Fibroblast of the aortic adventitia (primary cell): ENCODE measurements at places on chromosomes 3 and 15.

DNA sequence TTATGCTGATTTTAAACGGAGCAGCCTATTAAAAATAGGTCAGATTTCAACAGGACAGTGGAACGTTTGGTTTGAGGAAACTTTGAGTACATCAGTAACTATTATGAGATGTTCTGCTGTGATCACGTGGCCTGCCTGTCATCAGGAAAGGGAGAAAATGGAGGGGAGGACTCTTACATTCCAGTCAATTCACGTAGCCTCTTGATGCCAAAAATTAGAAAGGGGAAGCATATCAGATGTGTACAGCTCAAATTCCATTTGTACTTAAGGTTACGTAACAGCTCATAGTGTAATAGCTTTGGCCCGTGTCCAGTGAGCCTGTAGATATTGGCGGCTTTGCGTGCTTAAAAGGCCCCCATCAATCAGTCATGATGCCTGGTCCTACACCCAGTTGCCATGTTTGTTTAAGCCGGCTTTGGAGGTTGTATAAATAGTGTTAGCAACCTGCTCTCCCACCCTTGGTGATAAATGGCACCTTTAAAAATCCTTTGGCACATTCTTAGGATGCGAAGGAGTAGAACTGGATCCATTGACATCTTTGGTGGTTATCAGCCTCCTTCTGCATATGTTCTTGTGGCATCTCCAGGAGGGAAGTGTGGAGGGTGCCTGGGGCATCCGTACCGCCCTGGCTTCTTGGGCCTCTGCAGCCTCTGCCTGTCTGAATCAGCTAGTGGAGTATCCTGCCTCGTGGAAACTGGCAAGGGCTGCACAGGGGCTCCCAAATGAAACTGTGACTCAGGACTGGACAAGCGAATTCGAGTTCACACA lies 163.9 kb downstream of the THSD4 start:
- peak; percentile 97 for DNase-seq

DNA sequence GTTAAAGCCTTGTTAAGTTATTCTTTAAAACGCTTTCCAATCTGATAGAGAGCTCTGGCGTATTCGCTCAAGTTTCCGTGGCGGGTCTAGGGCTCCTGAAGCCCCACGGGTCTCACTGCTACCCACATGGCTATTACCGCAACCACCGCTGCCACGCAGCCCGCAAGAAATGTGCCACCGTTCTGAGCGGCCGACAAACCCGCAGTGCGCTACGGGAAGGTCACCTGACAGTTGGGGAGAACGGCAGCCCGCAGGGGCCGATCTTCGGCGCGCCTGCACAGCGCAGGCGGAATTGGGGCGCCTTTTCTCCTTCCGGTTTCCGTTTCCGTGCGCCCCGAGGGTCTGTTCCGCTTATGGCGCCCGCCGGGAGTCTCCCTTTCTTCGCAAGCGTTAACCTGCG lies 76.6 kb upstream of the SNRPN start:
- DNase-seq, result peak; percentile 11

- no peak for DNase-seq
Observed at GRCh38 chr15:60526127-60526616, 47.2 kb upstream of the ICE2 start.

DNA sequence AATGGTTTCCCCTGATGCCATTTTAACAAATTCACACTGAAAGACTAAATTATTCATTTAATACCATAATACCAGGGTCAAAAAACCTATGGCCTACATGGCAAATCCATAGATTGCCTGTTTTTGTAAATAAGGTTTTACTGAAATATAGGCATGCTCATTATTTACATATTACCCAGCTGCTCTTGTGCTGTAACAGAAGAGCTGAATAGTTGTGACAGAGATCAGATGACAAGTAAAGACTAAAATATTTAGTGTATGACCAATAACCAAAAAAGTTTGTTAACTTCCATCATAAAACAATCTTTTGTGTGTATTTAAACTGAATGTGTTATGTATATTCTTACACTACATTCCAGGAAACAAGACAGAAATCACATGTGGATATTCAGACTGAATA lies 60.2 kb downstream of the DENND4A start:
- DNase-seq, result peak; percentile 13

- DNase-seq, result no peak
Observed at GRCh38 chr3:188750617-188751016, 421.2 kb upstream of the TPRG1 start.

DNA sequence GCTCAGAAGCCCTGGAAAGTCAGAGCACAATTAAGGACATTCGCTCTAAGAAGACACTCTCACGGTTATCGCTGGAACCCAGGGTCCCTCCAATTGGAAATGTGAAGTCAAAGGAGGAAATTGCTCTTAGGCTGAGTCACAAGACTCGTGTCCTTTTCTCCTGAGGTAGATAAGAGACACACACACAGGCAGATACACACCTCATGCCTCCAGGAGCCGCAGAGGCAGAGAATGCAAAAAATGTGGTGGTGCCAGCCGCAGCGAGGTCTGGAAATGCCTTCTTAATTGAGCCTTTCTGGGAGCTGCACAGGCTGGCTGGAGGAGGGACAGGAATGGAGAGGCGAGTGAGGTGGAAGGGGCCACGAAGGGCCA lies 189.3 kb downstream of the OPA1 start:
- DNase-seq, result no peak

DNA sequence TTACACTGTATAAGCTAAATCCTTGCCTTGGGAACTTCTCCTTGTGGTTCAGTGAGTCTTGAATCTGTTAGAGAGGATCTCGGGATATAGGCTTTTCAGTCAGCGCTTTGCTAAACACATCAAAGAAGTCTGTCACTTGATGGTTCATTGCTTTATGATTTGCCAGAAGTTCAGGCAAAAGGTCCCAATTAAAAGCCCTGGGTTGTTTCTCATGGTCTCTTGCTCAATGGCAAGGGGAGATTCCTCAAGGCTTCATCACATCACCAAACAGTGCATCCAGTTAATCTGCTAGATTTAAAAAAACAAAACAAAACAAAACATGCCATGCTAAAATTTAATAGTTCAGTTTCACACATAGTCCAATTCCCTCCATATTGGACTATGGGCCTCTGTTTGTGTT lies 114.8 kb downstream of the FILIP1L start:
- no peak for DNase-seq

- no peak for DNase-seq
Observed at GRCh38 chr15:74983725-74984231, 11.6 kb upstream of the SCAMP5 start.

DNA sequence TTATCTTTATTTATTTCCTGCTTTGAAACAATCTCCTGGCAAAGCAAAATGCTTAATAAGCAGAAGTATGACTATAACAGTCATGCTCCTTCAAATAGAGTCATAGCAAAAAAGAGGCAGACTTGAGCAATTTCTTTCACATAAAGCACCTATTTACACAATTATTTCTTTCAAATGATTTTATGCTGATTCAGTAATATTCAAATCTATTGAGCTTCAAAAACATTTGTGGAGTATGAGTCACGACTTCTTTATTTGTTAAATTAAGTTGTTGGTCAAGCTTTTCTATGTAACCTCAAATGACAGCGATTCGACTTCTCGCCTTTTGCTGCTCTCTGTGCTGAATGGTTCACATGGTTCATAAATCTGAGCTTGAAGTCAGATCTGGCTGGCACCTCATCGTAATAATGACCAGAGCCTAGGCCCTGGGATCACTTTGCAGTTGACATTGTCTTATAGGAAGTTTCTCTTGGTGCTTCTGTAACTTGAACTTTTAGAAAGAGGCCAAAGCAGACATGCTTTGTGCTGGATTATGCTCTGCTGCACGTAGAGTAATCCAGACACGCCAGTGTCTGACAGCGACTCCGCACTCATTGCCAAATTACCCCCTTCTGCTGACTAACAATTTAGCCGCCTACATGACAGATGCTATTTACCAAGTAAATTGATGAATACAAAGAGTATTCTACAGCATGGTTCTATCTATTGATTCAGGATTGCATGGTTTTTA lies 139.0 kb downstream of the MCTP2 start:
- DNase-seq, result no peak

- no peak for DNase-seq
Observed at GRCh38 chr15:90563463-90563862, 33.7 kb downstream of the CRTC3 start.
